ENCODE measurements at places on chromosomes 16 and 17.
A peak's percentile ranks its signal among the peaks of the same experiment; 100 is the strongest.

DNA sequence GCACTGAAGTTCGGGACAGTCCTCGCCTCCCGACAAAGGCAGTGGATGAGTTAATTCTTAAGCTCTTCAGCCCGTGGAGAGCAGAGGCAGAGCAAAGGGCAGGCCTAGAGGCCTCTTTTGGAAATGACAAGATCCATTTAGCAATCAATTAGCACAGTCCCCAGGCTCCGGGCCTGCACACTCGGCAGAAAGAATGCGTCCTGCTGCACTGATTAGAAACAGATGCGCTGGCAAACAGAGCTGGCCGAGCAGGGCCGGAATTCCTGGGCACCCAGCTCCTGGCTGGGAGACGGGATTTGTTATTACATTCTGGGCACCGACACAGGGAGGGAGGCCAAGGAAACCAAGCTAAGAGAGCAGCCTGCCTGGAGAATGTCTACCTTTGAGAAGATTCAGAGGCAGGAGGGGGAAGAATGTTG lies 162.9 kb downstream of the COPRS start:
- DNase-seq = no peak

DNA sequence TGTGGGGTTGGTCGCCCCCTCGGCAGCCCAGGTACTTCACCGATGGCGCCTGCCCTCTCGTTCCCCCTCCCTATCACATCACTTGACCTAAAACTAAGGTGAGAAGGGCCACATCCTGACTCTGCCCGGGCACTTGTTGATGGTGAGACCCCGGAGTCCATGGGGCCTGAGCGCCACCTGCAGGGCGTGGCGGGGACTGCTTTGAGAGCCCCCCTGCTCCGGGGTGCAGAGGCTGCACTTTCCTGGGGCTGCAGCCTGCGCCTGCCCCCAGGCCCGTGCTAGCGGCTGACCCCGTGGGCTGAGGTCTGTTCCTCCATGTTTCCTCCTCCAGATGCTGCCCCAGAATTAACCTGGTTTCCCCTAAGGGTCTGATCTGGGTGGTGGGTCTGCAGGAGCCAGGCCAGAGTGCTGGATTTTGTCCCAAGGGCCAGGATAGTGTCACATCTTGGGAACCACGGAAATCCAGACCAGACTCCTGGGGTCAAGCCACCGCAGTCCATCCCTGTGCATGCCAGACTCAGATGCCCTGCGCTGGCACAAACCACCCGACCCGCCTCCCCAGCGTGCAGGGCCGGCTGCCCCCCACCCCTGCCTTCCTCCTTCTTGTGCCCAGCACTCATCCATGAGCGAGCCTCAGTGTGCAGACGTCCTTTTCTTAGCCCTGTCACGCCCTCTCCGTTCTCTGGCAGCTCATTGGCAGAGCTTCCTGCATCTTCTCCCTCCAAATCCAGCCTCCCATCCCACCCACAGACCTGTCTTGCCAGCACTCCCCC lies 2.7 kb downstream of the NDUFAF8 start:
- peak; percentile 39 for DNase-seq

GRCh38 chr17:81402530-81402941 lies 7.3 kb downstream of the BAHCC1 start:
- no peak for DNase-seq

GRCh38 chr16:74888232-74888862 lies 96.6 kb downstream of the WDR59 start:
- DNase-seq = no peak

- DNase-seq = peak; percentile 54
These were observed 71.8 kb downstream of the PRKCA start for GRCh38 chr17:66373944-66374817.

DNA sequence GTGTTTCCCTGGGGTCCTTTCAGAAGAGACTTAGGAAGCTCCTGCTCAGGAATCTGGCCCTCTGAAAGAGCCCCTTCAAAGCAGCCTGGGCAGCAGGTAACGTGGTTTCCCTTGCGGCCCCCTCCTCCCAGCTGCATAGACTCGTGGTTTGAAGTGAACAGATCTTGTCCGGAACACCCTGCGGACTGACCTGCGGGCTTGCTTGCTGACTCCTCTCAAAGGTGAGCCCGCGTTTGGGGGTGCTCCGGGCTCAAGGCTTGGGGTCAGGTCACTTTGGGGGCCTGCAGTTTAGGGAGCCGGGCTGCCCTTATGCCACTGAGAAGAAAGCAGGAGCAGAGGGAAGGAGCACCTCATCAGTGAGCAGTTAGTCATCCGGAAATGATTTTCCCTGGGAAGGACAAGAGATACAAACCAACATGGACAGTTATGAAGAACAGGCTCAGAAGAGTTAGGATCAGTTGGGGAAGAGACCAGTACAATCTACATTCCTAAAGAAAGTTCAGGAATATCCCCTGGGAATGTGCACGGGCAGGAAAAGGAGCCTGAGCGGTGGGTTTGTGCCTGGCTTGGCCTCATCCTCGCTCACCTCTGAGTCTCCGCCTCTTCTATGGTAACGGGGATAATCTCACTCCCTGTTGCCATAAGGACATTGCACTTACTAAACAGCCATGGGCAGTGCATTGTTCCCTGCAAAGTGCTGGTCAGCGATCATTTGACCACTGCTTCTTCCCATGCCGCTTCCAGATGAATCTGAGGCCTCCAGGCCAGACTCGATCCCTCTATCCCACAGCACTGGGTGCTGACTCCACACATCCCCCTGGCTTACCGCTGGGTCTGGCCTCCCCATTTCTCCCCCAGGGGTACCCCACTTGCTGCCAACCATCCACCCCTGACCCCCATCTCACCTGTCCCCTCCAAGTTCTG lies 10.0 kb downstream of the LDHD start:
- no peak for DNase-seq

DNA sequence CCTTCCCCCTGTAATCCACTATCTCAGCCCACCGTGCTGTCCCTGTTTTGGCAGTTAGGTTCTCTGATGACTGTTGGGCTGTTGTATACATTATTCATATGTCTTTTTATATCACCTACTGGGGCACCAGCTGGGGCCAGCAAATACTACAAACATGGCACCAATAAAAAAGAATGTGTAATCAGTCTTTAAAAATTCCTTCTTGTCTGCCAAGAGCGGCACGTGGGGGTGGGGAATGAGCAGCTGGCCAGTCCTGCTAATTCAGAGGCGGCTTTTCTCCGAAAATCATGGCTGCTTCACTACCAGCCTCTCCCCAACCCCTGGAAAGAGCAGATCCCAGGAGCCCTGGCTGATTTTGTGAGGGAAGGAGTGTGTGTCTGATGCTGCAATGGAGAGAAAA lies 77.7 kb upstream of the EEF2KMT start:
- DNase-seq = no peak

DNA sequence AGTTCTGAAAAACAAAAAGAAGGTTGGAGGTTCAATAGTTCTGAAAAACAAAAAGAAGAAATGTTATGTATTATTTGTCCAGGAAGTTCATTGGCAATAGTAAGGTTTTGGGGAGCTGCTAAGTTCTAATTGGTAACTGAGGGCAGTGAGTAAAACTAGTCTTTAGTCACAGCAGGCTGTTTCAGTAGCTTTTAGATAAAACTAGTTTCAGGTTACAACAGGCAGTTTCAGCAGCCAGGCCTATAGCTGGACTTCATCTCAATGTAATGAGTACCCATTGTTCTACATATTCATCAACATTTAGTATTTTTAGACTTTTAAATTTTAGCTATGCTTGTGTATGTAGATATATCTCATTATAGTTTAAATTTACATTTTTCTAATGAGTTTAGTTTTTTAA lies 639.3 kb downstream of the TOX3 start:
- DNase-seq = no peak

- DNase-seq = no peak
These were observed 98.2 kb upstream of the WSCD1 start for GRCh38 chr17:5971969-5972368.

DNA sequence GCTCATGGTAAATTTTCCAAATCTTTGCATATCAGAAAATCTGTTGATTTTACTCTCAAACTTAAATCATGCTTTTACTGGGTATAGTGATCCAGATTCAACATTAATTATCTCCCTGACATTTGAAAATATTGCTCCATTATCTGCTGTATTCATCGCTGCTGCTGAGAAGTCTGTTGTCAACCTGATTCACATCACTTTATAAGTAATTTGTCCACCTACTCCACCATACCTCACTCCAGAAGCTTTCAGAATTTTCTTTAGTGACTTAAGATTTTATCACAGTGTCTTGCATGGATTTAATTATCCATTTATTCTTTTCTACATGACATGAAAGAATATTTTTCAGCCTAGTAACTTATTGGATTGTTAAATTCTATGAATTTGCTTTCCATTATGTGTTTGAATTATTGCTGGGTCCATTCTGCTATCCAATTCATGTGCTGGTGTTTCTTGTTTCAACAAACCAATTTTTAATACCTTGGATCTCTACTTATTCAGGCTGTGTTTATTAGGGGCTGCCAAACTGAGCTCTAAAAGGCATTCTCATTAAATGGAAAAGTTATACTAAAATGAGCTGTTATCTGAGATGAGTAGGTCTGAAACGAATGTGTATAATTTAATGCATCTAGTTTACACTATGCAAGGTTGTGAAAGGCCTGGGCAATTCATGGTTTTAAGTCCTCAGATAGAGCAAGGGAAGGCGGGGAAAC lies 519.3 kb upstream of the CDH11 start:
- no peak for DNase-seq

GRCh38 chr17:42519546-42520491 lies 16.2 kb upstream of the NAGLU start:
- DNase-seq = no peak

Data from stimulated activated CD8-positive, alpha-beta memory T cell treated with anti-CD3 and anti-CD28 coated beads, Interleukin-15, amount 100 ng/mL, for 1 hour (primary cell).